ENCODE measurements at places on chromosomes 7 and 10. TPM values are rescaled to one million over a fixed set of nuclear protein-coding genes. Genes with fewer than 3 reads are reported as not detected.

Gene RUFY2
- total RNA-seq = 34.9 TPM

- no peaks in the 10 kb centered on the region for H3K36me3 ChIP-seq
- peak; percentile 75 for DNase-seq
- no peak overlapping the region for H3K4me3 ChIP-seq
- H3K27me3 ChIP-seq = no peaks in the 10 kb centered on the region
- no peak overlapping the region for H3K27ac ChIP-seq
Measured at GRCh38 chr7:28922624-28923331, 35.4 kb downstream of the TRIL start.

GRCh38 chr7:150446288-150446938, 4.0 kb upstream of the GIMAP8 start:
- no peak overlapping the region for H3K27ac ChIP-seq
- no peaks in the 10 kb centered on the region for H3K4me1 ChIP-seq
- H3K27me3 ChIP-seq = peaks cover 2% of the 10 kb centered on the region
- DNase-seq = no peak
- H3K4me3 ChIP-seq = no peak overlapping the region

DNA sequence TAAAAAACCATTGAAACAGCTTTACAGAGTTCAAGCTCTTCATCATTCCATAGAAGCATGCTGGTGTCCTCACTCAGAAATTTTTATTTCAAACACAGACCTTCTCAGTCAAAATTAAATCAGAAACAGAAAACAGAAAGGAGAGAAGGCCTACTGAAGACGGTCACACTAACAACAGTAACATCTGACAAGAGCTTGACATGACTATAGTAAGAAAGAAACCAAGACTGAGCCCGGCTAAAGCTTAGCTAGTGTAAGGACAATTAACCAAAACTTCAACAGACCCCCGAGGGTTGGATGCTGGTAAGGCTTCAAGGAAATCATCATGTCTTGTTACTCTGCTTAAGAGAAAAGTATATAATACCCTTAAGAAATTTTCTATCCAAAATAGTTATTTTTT, 38.6 kb downstream of the MTPN start:
- H3K27me3 ChIP-seq = no peaks in the 10 kb centered on the region
- H3K27ac ChIP-seq = no peak overlapping the region
- H3K4me3 ChIP-seq = no peak overlapping the region

DNA sequence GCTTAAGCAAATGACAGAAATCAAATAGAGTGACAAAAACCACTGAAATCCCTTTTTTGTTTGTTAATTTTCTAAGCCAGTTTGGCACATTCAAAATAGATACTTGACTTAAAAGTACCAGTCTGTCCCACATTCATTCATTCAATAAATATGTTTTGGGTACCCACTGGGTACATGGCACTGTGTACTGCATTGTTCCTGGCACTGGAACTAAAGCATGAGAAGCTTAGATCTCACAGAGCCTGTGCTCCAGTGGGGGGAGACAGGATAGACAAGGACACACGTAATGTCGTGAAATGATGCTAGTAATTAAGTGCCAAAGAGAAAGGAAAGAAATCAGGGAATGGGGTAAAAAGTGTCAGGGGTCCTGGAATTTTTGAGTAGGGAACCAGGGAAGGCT, 13.0 kb downstream of the MTURN start:
- no peaks in the 10 kb centered on the region for H3K36me3 ChIP-seq
- H3K27me3 ChIP-seq = no peaks in the 10 kb centered on the region
- peaks cover 14% of the 10 kb centered on the region for H3K4me1 ChIP-seq
- no peak overlapping the region for H3K4me3 ChIP-seq
- H3K27ac ChIP-seq = no peak overlapping the region
- no peak for DNase-seq

Data from sigmoid colon (tissue), 7 donors.